ENCODE measurements at places on chromosomes 6 and 20.

- no peaks in the 10 kb centered on the region for H3K36me3 ChIP-seq
- DNase-seq = no peak
- H3K27me3 ChIP-seq = no peaks in the 10 kb centered on the region
- no peaks in the 10 kb centered on the region for H3K4me1 ChIP-seq
- H3K4me3 ChIP-seq = no peak overlapping the region
- H3K27ac ChIP-seq = no peak overlapping the region
Observed at GRCh38 chr6:124446961-124447360, 515.3 kb upstream of the RNF217 start.

DNA sequence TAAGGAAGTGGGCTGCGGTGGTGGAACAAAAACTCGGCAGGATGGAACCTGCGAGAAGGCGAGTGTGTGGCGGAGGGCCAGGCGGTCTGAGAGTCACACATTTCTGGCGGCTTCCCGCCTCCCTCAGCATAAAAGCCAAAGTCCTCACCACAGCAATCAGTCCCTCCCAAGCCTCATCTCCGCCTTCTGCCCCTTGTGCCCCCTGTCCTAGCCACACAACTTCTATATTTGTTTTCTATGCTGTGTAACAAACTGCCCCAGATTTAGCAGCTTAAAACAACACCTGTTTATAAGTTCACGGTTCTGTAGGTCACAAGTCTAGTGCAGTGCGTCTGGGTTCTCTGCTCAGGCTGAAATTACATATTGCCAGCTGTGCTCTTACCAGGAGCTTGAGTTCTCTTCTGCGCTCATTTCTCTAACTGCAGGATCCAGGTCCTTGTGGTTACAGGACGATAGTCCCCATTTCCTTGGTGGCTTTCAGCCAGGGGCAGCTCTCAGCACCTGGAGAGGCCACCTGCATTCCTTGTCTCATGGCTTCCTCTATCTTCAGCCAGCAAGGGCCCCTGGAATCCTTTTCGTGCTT lies 11.7 kb upstream of the SPO11 start:
- H3K27me3 ChIP-seq = peaks cover 5% of the 10 kb centered on the region
- H3K4me1 ChIP-seq = no peaks in the 10 kb centered on the region
- DNase-seq = no peak
- H3K36me3 ChIP-seq = no peaks in the 10 kb centered on the region

- H3K4me1 ChIP-seq = peaks cover 13% of the 10 kb centered on the region
- H3K27me3 ChIP-seq = no peaks in the 10 kb centered on the region
- no peak for DNase-seq
Observed at GRCh38 chr6:89047473-89047872, 33.1 kb upstream of the PNRC1 start.

- no peak for DNase-seq
- H3K27me3 ChIP-seq = no peaks in the 10 kb centered on the region
- no peak overlapping the region for H3K4me3 ChIP-seq
- H3K27ac ChIP-seq = no peak overlapping the region
Observed at GRCh38 chr6:72035966-72036365, 149.6 kb downstream of the RIMS1 start.

DNA sequence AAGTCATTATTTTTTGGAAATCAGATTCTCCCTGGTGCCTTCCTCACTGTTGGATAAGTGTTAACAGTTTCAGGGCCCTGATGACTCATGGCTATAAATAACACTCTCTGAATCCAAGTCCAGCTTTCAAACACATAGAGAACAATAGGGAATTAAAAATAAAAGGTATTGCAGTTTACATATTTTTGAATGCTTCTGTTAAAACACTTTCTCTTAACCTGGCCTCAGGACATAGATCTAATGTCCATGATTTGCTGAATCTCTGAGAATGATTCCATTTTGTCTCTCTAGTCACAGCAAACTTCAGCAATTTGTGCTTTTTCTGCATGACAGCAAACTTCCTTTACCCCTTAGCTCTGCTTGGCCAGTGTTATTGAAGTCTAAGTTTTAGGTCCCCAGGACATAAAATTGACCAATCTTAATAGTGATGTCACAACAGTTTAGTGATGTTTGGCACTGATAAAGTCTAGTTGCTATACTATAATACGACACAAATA lies 1192.4 kb upstream of the CITED2 start:
- no peak for DNase-seq
- H3K27ac ChIP-seq = no peak overlapping the region
- no peaks in the 10 kb centered on the region for H3K36me3 ChIP-seq
- H3K27me3 ChIP-seq = no peaks in the 10 kb centered on the region

All from CD4-positive, alpha-beta T cell (primary cell).